ENCODE measurements at places on chromosomes 13 and 19. TPM values are rescaled to one million over a fixed set of nuclear protein-coding genes. Genes with fewer than 3 reads are reported as not detected.

The VSIG10L gene
- polyA plus RNA-seq: not detected

The PODNL1 gene
- polyA plus RNA-seq: 0.33 TPM

The FBXO17 gene
- not detected for polyA plus RNA-seq

The CD70 gene
- polyA plus RNA-seq: not detected

The WDR88 gene
- 0.24 TPM for polyA plus RNA-seq

The STOML3 gene
- polyA plus RNA-seq: not detected

The CYP2F1 gene
- not detected for polyA plus RNA-seq

The CLN5 gene
- polyA plus RNA-seq: 27.5 TPM

The TNNI3 gene
- not detected for polyA plus RNA-seq

The FNDC3A gene
- polyA plus RNA-seq: 12.2 TPM

The CABP5 gene
- polyA plus RNA-seq: not detected

The RASGRP4 gene
- polyA plus RNA-seq: not detected

The NLRP5 gene
- polyA plus RNA-seq: not detected

The RAB3A gene
- polyA plus RNA-seq: 1.9 TPM

The NLRP11 gene
- polyA plus RNA-seq: not detected

The KLHL1 gene
- polyA plus RNA-seq: not detected

The KLHL26 gene
- 6.1 TPM for polyA plus RNA-seq

The NEK5 gene
- 0.14 TPM for polyA plus RNA-seq

Data from naive thymus-derived CD4-positive, alpha-beta T cell (primary cell).